Neuronal stem cell (in vitro differentiated cells): ENCODE measurements at places on chromosomes 2 and 18.
A peak's percentile ranks its signal among the peaks of the same experiment; 100 is the strongest.

DNA sequence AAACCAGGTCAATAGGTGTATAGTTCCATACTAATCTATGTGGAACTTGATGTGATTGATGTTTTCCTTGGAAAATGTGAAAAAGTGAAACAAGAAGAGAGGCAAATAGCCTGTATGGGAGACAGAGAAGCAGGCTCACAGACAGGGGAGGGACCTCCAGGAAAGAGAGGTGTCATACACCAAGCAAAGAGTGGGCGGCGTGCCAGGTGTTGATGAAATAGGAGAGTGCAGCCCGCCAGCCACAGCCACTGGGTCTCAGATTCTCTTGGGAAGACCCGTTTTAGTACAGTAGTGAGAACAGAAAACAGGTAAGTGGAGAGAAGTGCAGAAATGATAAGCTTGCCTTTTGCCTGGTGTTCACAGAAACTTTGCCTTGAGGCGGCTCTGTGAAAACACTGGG, 301.9 kb downstream of the ZNF407 start:
- DNase-seq = no peak

DNA sequence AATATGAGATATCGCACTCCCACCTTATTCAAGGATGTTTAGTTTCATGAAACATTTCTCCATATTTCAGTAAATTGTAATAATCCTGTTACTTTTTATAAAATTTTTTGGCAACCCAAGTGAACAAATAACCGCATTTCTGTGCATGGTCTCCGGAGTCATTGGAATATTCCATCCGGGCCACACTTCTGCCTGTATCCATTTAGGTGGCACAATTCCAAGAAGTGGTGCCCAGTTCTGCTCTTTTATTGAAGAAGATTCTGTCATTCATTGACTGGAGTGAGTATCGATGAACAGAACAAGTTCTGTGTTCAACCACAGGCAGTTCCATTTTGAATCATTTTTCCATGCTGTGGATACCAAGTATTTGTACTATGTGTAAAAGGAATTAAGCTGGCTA, 26.6 kb upstream of the ICOS start:
- no peak for DNase-seq

DNA sequence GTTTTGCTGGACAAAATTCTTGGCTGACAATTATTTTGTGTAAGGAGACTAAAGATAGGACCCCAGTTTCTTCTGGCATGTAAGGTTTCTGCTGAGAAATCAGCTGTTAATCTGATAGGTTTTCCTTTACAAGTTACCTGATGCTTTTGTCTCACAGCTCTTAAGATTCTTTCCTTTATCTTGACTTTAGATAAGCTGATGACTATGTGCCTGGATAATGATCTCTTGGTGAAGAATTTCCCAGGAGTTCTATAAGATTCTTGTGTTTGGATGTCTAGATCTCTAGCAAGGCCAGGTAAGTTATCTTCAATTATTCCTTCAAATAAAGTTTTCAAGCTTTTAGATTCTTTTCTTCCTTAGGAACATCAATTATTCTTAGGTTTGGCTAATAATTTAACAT, 534.8 kb upstream of the LRRTM4 start:
- no peak for DNase-seq

DNA sequence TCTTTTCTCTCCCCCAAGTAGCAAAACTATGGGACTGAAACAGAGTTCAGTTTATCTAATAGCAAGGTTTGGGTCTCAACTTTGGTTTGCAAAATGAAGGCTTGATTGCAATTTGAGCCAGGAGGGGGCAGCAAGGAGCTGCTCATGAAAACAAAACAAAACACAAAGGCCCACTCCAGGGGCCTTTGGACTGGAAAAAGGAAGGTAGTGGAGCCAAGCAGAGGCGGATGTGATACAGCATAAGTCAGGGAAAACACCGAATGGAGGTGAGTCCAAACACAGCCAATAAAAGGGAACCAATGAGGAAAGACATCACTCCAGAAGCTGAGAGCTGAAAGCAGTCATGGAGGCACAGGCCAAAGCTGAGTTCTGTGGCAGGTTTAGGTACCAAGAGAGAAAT, 799.7 kb upstream of the ACVR2A start:
- peak; percentile 50 for DNase-seq

GRCh38 chr18:48514786-48515185, 24.0 kb upstream of the CTIF start:
- no peak for DNase-seq

GRCh38 chr2:45851576-45852304, 200.3 kb downstream of the PRKCE start:
- no peak for DNase-seq

DNA sequence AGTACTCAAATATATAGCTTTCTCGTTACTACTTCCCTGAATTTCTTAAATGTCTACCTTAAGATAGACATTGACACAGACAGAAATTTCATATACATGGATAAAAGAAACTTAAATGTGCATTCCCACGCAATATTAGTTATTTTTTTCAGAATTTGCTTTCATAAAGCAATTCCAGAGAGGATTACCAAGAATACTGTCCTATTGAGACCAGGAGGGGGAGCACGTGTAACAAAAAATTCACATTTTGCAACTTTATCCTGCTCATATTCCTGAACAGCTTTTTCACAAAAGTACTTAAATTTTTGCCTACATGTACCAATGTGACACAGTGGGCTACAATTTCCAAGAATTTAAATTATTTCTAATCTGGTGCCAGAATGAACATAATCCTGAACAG, 30.7 kb upstream of the ERCC3 start:
- DNase-seq = no peak

DNA sequence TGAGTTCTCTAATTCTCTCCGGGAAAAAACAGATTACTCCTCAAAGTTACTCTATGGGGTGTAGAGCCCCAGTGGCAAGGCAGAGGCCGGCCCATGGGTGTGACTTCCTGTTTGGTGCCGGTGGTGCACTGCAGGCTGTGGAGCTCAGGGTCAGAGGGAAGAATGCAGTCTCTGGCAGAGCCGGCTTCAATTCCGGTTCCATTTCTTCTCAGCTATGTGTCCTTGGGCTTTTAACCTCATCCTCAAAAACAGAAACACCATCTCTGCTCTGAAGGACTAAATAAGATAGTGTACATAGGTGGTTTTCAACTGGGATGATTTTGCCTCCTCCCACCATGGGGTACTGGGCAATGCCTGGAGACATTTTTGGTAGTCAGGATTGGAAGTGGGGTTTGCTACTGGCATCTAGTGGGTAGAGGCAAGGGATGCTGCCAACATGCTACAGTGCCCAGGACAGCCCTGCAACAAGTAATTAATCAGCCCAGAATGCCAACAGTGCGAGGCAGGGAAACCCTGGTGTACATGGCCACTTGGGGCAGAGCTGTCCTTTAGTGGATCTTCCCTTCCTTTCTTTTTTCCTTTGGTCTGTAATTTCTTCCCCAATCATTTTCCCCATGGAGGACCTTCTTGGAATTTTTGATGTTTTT, 81.2 kb downstream of the INSIG2 start:
- no peak for DNase-seq

GRCh38 chr18:12599543-12599942, 58.4 kb downstream of the SPIRE1 start:
- no peak for DNase-seq

- DNase-seq = no peak
Observed at GRCh38 chr18:32730620-32731091, 42.2 kb downstream of the KLHL14 start.

DNA sequence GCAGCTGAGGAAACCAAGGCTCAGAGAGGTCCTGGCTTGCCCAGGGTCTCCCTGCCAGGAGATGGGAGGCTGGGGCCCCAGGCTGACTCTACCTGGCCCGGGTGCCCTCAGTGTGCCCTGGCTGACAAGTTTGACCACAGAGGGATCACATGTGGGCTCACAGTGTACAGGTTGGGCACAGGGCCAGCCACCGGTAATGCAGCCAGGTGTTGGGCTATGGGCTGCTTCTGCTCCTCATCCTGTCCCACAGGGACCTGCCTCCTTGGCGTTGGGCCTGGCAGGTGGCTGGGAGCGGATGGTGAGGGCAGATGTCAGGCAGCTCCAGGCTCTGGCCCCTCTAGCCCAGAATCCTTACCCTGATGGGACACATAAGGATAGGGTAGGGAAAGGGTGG, 250.5 kb downstream of the LOXHD1 start:
- no peak for DNase-seq

DNA sequence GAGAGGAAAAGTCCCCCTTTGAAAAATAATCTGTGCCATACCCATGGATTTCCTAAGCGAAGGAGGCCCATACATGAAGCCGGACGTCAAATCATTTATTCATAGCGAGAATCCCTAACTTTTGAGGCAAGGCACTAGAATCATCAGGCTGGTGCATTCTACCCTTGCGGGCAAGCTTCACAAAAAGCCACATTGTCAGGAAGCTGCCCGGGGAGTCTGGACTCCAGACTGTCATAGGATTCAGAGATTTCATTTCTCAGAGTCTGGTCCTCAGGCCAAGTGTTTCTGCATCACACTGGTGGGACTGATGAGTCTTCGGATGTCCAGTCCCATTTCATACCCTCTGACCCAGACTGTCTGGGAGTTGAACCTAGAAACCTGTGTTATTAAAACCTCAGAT, 8.9 kb downstream of the SLC9A4 start:
- no peak for DNase-seq
